ENCODE measurements at places on chromosomes 5 and 9.
A peak's percentile ranks its signal among the peaks of the same experiment; 100 is the strongest.

DNA sequence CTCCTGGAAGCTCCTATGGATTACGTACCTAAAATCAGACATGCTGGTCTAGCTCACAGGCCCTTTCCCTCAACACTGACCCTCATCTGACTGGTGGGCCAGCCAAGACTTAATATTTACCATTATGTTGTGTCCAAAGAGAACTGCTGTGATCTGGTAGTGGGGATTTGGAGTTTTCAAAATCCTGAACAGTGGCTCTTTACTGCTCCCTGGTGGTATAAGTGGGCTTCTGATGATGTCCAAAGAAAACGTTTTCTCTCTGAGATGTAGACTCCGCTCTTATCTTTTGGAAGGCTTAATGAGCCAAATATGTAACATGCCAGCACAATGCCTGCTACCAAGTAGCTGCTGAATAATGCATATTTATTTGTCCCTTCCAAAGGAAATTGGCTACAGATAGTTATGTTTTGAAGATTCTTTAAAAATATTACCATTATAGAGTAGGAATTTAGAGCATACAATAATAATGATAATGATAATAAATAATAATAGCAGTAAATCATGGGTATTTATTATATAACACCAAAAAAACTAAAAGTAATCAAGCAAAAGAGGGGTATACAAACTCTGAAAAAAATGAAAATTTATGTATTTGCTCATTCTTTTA lies 406.6 kb upstream of the TNC start:
- DNase-seq = peak; percentile 77

- DNase-seq = peak; percentile 5
Measured at GRCh38 chr5:175746851-175747250, 89.0 kb downstream of the HRH2 start.

DNA sequence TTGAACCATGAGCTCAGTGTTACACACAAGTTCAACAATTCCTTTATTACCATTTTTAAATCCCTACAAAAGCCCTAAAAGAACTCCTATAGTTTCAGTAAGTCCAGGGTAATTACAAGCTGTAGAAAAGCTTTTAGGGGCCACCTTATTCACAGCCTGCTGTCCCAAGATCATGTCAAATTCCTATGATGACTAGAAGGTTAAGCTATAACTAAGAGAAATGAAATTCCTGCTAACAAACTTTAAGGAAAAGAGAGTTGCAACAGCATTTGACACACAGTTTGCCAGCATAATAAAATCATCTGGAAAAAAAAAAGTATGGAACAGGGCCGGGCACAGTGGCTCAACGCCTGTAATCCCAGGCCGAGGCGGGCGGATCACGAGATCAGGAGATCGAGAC lies 31.5 kb downstream of the TMEM245 start:
- DNase-seq = peak; percentile 26

GRCh38 chr5:111535879-111536549 lies 23.7 kb upstream of the STARD4 start:
- DNase-seq = no peak

GRCh38 chr5:57316798-57317327 lies 143.0 kb downstream of the GPBP1 start:
- peak; percentile 97 for DNase-seq

DNA sequence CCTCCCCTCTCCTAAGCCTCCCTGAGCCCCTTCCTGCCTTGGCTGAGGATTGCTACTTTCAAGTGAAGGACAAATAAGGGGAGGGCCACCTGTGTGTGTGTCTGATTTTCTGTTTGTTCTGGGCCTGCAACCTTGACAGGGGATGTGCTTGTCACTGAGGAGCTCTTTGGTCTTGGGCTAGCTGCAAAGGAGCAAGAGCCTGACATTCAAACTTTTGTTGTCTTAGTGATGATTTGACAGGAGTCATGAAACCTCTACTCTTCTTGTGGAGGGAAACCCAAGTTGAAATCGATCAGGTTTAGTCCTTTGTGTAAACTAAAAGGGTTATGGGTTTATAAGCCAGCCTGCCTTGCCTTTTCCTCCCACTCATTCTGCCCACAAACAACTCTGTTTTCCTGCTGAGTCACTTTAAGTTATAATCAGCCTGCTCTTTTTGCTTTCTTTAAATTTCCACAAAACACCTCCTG lies 16.9 kb downstream of the CLTA start:
- DNase-seq = peak; percentile 58

DNA sequence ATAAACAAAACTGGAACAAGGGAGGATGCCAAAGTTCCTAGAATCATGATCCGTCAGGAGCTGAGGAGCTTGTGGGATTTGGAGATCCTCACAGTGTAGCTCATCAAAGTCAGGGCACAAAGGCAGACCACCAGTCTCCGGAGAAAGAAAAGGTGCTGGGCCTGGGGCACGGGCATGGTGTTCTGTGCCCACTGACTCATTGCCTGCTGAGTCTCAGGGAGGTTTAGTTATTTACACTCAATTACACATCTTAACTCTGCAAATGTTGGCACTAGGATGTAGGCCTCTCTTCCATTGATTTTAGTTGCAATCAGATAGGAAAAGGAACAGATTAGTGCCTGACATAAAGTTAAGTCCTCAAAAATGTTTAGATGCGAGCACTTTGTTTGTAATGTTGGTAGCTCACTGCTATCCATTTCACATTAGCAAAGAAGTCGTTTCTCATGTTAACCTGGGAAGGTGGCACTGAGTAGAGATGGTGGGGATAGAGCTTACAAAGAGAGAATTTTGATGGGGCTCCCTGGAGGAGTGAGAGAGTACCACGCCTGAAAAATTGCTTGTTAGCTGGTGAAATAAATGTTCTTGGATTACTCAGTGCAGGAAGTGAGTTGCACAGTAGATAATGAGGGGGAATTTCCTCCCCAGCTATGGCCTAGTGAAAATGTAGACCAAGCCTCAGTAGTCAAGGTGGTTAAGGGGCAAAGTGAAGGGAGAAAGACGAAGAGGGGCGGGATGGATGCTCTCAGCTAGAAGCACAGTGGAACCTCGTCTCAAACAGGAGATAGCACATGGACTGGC lies 109.5 kb upstream of the CD180 start:
- peak; percentile 43 for DNase-seq

- peak; percentile 18 for DNase-seq
Measured at GRCh38 chr9:4741365-4742089, 525 bp upstream of the AK3 start.

DNA sequence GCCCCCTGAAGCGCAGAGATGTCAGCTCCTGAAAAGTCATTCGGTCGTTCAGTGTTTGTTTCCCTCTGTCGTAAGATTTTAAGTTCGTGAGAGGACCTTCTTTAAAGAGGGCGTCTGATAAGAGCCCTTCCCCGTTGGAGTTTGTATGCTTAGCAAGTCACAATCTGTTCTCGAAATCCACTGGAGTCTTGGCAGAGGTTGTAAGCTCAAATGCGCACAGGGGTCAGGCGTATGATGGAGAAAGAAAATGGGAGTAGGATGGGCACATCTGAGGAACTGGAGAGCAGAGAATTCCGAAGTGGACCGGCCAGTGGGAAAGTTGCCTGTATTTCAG lies 710 bp downstream of the HSD17B4 start:
- peak; percentile 44 for DNase-seq

DNA sequence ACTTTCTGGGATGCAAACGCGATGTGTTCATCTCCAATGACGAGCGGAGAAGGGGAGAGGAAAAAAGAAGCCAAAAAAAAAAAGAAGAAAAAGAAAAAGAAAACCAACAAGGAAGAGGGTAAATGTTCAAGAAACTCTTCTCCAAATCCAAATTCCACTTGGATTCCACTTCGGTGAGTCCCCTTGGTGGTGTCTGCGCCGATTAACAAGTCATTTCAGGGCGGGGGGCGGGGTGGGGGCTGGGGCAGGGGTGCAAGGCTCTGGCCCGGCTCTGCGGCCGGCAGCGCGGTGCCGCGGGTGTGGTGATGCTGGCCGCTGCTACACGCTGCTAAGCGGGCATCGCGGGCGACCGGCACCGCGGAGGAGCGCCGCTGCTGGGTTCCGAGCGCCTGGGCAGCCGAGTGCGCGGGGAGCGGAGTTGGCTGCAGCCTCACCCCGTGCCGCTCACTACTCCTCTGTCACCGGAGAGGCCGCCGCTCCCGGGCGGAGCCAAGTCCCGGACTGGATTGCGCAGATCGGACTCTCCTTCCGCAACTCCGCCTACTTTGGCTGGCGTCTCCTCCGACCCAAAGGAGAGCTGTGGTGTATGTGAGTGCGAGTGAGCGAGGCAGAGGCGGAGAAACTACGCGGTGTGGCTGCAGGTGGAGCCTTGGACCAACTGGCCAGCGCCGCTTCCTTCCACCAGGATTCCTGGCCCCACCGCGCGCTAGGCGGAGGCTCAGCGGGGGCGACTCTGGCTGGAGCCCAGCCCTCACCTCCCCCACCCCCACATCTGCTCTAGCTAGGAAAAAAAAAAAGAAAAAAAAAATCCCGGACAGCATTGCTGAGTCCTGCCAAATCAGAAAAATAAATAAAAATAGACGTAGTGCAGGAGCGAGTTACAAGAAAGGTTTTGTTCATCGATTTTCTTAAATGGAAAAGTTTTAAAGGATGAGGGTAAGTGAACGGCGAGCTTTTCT lies at the start of gene SEMA6A:
TSS of gene SEMA6A (minus strand) at position 457 of the 959 bp plus-strand sequence. CDS start 69,879 bp downstream, outside the sequence.
- DNase-seq = peak; percentile 81

DNA sequence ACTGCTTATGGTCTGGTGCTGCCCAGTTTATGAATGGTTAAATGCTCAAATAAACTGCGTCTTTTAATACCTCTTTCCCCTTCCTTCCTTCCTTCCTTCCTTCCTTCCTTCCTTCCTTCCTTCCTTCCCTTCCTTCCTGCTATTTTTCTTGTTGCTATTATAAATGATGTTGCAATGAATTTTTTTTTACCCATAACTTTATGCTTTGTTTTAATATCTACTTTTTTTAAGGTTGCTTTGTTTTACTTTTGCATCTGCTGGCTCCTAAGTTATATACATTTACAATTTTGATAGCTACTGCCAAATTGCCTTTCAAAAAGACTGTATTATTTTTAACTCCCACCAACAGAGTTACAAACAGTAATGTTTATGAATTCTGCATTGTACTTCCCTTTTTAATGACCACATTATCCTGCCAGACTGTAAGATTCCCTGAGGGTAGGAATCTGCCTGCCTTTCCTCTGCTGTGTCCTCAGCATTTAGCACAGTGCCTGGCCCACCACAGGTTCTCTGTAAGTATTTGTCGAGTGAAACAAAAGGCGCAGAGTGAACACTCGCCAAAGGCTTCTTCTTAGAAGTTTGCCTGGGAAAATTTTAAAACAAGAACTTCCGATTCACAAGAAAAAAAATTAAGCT lies 36.9 kb downstream of the KIF4B start:
- DNase-seq = no peak

DNA sequence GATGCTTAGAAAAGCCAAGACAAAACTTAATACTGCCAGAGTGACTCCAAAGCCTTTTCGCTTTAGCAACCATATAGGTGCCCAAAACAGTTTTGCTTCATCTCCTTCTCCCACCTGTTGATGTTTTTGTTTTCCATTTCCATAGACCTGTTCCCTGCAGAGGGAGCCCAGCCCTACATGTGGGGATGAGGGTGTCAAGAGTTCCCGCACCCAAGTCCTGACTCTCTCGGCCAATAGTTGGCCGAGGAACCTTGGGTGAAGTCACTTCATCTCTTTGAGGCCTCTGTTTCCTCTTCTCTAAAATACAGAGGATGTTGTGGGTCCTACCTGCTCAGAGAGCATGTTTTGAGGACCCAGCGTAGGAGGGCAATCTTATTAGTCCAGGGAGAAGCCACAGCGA lies 38.5 kb upstream of the LCP2 start:
- no peak for DNase-seq

GRCh38 chr5:87020099-87020934 lies 247.4 kb upstream of the RASA1 start:
- peak; percentile 15 for DNase-seq

- peak; percentile 26 for DNase-seq
Measured at GRCh38 chr5:132176987-132177386, 50.7 kb downstream of the P4HA2 start.

DNA sequence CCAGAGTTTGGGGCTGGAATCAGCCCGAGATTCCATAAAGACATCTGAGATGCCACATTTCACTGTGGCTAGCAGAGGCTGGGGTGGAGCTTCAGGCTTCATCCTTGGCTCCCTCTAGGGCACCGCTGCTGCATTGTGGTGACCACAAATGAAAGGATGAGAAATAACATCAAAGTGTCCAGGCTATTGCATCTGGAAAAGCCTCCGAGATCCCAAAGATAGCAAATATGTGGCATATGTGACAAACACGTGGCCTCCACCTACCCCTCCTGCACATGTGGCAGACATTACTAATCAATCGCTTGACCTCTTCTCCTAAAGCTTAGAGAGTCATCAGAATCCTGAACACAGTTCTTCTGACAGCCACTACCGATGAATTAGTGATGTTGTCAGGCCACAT lies 4.5 kb downstream of the SPARC start:
- peak; percentile 79 for DNase-seq

- DNase-seq = no peak
Measured at GRCh38 chr9:23823986-23824829, 1.8 kb downstream of the ELAVL2 start.

- DNase-seq = peak; percentile 75
Measured at GRCh38 chr5:151825445-151825844, 53.7 kb downstream of the G3BP1 start.

- DNase-seq = no peak
Measured at GRCh38 chr5:139301808-139302499, 8.4 kb downstream of the MATR3 start.

DNA sequence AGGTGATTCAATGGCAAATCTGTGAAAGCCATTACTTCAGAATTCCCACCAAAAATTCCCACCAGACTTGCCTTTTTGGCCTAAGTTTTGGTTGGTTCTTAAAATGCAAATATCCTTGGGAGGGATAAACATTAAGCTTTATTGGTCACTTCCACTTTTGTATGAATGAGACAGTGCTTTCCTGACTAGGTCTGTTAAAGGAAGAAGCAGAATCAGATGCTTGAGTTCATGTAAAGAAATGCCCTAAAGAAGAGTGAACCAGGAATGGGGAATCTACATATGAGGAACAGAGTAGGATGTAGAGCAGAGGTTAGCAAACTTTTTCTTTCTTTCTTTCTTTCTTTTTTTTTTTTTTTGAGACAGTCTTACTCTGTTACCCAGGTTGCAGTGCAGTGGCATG lies 129.3 kb downstream of the GCNT1 start:
- DNase-seq = no peak

DNA sequence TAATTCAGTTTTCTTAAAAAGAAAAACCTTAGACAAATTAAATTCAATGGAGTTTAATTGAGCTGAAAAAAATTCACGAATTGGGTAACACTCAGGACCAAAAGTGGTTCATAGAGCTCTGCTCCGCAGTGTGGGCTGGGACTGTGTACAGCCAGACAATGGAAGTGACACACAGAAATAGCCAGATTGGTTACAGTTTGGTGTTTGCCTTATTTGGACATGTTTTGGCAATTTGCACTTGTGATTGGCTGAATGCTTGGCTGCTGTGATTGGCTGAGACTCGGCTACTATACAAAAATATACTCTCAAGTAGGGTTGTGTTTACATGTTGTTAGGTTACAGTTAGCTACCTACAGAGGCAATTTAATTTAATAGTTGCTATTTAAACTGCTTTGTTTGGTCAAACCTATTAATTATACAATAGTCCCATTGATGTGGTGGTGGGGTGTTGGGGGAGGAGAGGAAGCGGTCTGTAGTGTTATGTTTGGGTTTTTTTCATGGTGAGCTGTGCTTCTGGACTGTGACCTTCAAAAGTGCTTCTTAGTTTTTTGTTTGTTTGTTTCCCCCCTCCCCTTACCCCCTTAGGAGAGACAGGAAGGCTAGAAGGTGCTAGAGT lies 95.2 kb downstream of the CNTLN start:
- peak; percentile 2 for DNase-seq

- DNase-seq = peak; percentile 84
Measured at GRCh38 chr5:160467555-160468362, 46.1 kb downstream of the PTTG1 start.

- DNase-seq = no peak
Measured at GRCh38 chr5:179397516-179397915, 52.3 kb upstream of the ADAMTS2 start.

GRCh38 chr9:5632540-5632939 lies 3.6 kb downstream of the RIC1 start:
- DNase-seq = no peak

GRCh38 chr5:95191330-95191729 lies 93.6 kb downstream of the MCTP1 start:
- no peak for DNase-seq

Measured in fibroblast of mammary gland (primary cell).